ENCODE measurements at places on chromosomes 2 and 18.
A peak's percentile ranks its signal among the peaks of the same experiment; 100 is the strongest.

- DNase-seq: peak; percentile 77
These were observed 105.6 kb downstream of the VSNL1 start for GRCh38 chr2:17646081-17646554.

DNA sequence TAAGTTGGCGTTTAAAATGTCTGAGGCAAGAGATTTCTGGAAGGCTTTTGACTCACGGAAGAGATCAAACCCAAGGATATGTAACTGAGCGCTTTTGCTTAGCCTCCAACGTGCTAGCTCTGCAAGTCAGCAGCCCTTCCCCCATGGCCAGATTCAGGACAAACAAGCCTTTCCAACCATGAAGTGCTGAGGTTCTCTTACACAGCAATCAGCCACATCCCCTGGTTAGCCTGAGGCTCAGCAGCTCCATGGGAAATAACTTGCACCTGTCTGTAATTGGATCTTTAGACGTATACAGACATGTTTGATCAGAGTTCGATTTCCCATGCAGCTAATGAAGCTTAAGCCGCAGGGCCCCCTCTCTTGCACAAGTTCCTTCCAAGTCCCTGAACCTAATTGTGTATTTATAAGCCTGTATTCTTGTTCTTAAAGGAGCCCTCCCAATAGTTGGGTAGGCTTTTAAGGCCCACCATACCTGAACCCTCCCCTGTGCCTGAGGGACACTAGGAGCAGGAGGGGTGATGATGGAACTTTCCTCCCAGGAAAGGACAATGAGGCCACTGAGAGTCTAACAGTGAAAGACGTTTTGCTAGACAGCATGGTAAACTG, 2.1 kb upstream of the TMEM131 start:
- DNase-seq: no peak

DNA sequence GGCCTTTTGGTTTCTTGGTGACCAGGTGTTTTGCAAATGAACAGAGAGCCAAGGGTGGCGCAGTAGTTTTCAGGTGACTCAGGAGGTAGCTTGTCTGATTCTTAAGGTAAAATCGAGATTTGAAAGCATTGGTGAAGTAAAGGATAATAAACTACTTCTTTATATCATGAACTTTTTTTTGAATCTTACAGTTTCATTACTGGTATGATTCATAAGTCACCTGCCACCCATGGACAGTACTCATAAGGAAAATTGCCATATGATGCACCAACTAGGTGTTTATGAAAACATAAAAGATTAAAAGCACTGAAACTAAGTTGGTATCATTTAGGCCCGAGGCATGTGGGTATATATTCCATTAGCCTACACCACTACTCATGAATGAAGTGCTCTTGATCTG, 84.1 kb upstream of the MGAT5 start:
- no peak for DNase-seq

DNA sequence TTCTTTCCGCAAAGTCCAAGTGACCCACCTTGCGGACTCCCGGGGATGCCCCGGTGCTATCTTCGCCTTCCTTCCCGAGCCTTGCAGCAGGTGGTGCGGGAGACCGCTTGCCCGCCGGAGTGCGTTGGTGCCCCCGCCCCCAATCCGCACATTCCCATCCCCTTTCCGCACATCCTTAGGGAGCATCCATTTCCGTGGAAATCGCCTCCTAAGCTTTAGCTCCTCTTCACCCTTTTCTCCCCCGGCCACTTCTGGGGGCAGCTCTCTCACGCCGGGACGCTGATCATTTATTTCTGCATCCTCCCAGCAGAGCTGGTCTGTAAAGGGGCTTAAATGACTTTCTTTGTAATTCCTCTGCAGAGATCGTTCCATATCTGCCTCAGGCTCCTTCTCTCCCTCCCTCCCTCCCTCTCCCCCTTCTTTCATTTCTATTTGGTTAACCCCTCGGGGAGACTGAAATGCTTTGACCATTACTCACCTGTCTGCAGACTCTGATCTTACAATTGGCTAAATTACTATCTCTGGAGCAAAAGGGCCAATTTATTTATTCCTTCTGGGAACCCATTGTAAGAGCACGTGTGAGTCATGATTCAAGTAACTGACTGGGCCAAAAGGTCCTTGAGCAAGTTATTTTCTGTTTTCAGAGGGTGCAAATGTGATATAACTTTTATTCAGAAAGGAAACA, 1.3 kb upstream of the LYPD1 start:
- DNase-seq: peak; percentile 12

GRCh38 chr2:104850361-104851290, 3.3 kb upstream of the POU3F3 start:
- DNase-seq: peak; percentile 55

DNA sequence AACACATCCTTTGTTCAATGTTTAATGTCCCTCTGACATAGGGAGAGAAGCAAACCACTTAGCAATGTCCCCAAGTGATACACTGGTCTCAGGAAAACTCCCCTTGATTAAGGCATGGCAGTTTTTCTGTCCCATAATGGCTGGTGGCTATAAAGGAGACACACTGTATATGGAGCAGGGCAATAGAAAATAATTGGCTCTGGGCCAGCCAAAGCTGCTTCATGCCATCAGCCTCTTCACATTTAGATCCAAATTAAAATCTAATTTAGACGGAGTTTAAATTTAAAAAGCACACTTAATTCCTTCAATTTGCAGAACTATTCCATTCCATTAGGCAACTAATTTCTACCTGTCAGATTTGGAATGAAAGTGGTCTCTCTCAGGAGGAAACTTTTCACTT, 638.1 kb downstream of the DSC3 start:
- no peak for DNase-seq

DNA sequence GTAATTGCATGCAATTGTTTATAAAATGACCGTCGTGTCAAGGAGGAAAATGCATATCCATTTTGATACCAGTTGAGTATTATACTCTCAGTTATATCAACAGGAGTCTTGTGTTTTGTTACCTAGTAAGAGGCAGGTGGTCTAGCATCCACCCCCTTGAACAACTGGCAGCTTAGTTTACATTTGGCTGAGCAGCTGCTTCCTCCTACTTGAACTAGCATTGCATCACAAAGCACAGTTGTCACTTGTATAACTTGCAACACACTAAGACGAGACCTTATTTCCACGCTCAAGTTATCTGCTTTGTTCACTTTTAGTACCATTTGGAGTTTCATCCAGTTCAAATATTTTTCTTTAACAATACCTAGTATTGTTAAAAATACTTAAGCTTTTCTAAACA, 75.4 kb upstream of the UBE2E3 start:
- peak; percentile 19 for DNase-seq

All from Ammon's horn (tissue), 1 donor.